Lower lobe of right lung (tissue), 2 donors: ENCODE measurements at places on chromosomes 16 and 17. TPM values are rescaled to one million over a fixed set of nuclear protein-coding genes. Genes with fewer than 3 reads are reported as not detected.

Gene ARHGDIG
- total RNA-seq = not detected

DNA sequence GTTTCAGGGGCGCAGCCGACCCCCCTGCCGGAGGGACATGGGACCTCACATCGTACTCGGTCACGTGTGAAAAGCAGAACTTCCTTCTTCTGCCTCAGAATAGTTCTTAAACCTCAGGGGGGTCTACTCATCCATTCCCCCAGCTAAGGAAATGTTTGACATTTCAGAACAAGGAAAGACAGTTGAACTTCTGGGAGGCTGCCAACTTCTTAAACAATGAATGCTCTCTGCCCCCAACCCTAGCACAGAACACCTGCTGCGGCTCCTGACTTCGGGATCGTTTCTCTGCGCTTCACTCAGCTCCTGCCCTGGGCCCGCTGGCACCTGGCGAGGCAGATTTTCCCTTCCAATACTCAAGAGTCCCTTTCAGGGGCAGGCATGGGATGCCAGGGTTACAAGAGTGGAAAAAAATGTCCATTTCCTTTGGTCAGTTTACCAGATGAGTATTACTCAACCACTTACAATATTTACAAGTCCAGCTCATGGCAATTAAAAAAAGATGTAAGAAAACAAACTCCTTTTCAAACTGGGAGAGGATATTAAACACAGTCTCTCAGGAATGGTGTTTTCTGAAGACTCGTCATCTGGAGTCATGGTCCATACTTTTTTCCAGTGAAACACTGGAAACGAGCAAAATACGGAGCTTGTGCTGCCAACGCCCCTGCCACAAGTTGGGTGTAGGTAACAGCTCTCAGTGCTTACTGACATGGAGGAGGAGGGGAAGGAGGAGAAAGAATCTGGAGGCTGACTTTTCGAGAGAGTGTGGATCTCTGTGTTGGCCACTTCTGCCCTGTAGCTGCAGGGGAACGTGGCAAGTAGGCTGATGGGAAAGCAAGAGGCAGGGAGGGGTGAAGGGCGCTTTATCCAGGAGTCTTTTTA lies 235.7 kb downstream of the NTN1 start:
- no peaks in the 10 kb centered on the region for H3K27me3 ChIP-seq
- DNase-seq = no peak
- H3K4me1 ChIP-seq = peaks cover 14% of the 10 kb centered on the region
- no peaks in the 10 kb centered on the region for H3K36me3 ChIP-seq
- no peak overlapping the region for H3K4me3 ChIP-seq

DNA sequence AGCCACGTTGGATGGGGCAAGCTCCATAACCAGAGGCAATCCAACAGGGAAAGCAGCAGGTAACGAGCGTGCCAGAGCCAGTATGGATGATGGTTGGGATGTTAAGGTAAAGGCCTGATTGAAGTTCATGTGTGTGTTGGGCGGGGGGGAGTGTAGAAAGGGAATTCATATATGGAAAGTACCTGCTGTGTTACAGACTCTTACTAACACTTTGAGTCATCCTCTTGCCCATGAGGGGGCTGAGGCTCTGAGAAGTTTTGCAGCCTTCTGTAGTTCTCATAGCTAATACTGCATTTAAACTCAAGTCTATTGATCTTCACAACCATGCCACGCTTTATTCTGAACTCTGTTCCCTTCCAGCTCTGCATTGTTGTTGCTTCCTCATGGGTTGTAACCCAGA lies 28.5 kb downstream of the SYCE1L start:
- no peak for DNase-seq
- H3K4me1 ChIP-seq = no peaks in the 10 kb centered on the region
- peaks cover 4% of the 10 kb centered on the region for H3K27me3 ChIP-seq
- H3K36me3 ChIP-seq = no peaks in the 10 kb centered on the region
- no peak overlapping the region for H3K4me3 ChIP-seq
- H3K27ac ChIP-seq = no peak overlapping the region

GRCh38 chr17:2692781-2693135 lies 18.8 kb downstream of the CLUH start:
- no peak overlapping the region for H3K4me3 ChIP-seq
- no peak overlapping the region for H3K27ac ChIP-seq
- H3K27me3 ChIP-seq = no peaks in the 10 kb centered on the region

DNA sequence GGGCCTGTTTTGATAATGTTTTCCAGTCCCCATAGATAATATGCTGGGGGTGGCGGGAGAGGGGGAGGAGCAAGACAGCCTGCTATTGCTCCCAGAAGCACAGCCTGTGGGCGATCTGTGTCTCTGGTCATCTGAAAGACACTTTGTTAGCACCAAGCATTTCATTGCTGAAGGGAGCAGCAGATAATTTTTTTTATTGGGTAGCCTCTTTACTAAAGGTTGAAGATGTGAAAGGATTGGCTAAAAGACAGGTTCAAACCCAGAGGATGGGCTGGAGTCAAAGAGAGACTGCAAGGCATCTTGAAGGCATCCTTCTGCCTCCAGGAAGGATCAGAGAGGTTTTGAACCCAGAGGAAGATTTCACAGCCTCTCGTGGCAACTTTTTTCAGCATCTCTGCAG lies 60.6 kb downstream of the C17orf67 start:
- no peak overlapping the region for H3K4me3 ChIP-seq
- no peaks in the 10 kb centered on the region for H3K4me1 ChIP-seq
- H3K36me3 ChIP-seq = no peaks in the 10 kb centered on the region
- H3K27ac ChIP-seq = no peak overlapping the region

Gene CACNG3
- total RNA-seq = not detected

Gene CCL15
- total RNA-seq = 0.50 TPM

DNA sequence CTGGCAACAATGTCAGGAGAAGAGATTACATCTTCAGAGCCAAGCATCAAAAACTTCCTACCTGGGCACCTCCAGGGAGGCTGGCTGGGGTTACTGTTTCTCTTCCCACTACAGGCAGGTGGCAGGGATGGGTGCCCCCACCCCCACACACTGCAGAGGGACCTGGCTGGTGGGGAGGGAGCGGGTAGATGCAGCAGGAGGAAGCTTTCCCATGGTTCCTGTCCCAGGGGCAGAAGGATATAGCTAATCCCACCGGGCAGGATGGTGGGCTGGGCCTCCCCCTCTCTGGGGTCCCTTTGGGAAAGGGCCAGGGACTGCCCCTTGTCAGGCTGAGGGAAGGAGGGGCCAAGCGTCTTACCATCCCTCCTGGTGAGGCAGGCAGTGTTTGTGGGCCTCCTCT lies 16.7 kb upstream of the MTMR4 start:
- peaks cover 35% of the 10 kb centered on the region for H3K4me1 ChIP-seq
- peak overlapping the region; percentile 61 for H3K4me3 ChIP-seq
- peak overlapping the region; percentile 67 for H3K27ac ChIP-seq
- no peak for DNase-seq
- no peaks in the 10 kb centered on the region for H3K27me3 ChIP-seq

DNA sequence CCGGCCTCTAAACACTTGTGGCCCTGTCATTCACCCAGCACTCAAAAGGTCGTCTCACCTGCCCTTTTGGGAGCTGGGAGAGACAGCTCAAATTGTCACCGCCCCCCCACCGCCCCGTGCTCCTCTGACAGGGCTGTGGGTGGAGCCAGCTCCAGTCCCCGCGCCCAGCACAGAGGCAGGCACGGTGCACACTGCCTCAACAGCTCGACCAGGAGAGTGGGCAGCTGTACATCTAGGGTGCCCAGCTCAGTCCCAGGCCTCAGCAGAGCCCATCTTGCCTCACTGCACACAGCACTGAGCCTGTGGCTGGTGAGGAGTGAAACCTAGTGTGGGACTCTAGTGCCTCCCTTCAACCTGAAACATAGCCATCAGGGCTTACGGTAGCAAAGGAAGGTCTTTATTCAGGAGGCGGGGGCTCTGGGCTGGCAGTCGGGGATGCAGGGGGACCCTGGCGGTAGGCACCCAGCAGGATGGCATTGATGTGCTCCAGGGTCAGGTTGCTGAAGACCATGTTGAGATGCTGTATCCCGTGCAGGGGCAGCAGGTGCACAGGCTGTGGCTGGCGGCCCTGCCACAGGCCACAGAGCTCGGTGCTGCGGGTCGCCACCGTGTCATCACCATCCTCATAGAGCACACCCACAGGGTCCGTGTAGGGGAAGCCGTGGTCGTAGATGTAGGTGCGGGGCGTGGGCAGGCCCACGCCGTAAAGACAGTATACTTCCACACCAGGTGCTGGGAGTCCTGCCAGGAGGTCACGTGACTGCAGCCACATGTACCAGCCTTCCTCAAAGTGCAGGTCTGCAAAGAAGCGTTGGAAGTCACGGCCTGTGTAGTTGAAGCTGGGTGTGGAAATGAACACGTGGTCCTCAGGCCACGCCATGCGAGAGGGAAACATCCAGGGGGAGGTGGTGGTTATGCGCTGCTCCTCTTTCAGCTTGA lies 3.1 kb upstream of the PSMB10 start:
- no peak overlapping the region for H3K27ac ChIP-seq
- peaks cover 32% of the 10 kb centered on the region for H3K4me1 ChIP-seq
- no peak overlapping the region for H3K4me3 ChIP-seq
- no peaks in the 10 kb centered on the region for H3K27me3 ChIP-seq
- H3K36me3 ChIP-seq = peaks cover 54% of the 10 kb centered on the region

Gene CCR7
- 2.2 TPM for total RNA-seq

Gene OR2C1
- not detected for total RNA-seq

GRCh38 chr16:50061326-50061725 lies 4.4 kb upstream of the HEATR3 start:
- H3K4me1 ChIP-seq = no peaks in the 10 kb centered on the region
- no peak for DNase-seq
- no peak overlapping the region for H3K4me3 ChIP-seq
- no peaks in the 10 kb centered on the region for H3K36me3 ChIP-seq
- H3K27ac ChIP-seq = no peak overlapping the region

Gene LITAF
- total RNA-seq = 281 TPM

- H3K4me1 ChIP-seq = peaks cover 7% of the 10 kb centered on the region
- peaks cover 94% of the 10 kb centered on the region for H3K36me3 ChIP-seq
- no peak overlapping the region for H3K4me3 ChIP-seq
These were observed 8.7 kb downstream of the ZNF276 start for GRCh38 chr16:89729863-89730593.

DNA sequence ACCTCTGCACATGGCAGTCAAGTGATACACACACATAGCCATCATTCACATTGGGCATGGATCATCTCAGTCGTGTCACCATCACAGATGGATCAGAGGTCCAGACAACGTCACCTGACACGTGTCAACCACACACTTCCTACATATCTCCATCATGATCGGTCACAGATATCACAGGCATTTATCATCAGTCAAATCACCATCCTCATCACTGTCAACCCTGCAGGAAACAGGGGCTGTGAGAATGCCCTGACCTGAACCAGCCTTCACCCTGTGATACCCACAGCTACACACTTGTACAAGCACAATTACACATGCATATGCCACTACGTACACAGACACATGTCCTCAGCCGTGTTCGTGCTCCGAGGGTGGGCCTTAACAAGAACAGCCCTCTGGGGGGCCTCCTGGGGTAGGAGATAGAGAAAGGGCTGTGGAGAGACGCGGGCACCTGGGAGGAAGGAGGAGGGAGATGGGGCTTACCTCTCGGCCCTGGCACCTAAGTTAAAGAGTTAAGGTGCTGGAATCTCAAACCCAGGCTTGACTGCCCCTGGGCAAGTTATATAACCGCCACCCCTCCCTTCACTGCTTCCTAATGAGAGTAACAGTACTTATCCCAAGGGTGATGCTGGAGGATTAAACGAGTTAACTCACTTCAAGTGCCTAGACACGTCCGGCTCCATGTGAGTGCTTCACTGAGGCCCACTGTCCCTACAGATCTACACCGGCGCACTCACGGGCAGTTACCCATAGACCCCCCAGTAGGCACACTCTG lies 1.1 kb downstream of the SLC12A4 start:
- peak overlapping the region; percentile 94 for H3K4me3 ChIP-seq
- H3K36me3 ChIP-seq = peaks cover 12% of the 10 kb centered on the region
- peak overlapping the region; percentile 99 for H3K27ac ChIP-seq
- peaks cover 58% of the 10 kb centered on the region for H3K4me1 ChIP-seq
- no peak for DNase-seq

- DNase-seq = no peak
- no peaks in the 10 kb centered on the region for H3K27me3 ChIP-seq
- H3K27ac ChIP-seq = no peak overlapping the region
- H3K4me3 ChIP-seq = no peak overlapping the region
These were observed 50.6 kb downstream of the SNX20 start for GRCh38 chr16:50630394-50631020.

Gene YPEL2
- total RNA-seq = 22.9 TPM

- H3K27ac ChIP-seq = no peak overlapping the region
- H3K36me3 ChIP-seq = peaks cover 9% of the 10 kb centered on the region
- peaks cover 10% of the 10 kb centered on the region for H3K4me1 ChIP-seq
- H3K27me3 ChIP-seq = no peaks in the 10 kb centered on the region
- no peak overlapping the region for H3K4me3 ChIP-seq
- peak; percentile 81 for DNase-seq
These were observed 24.2 kb downstream of the B9D1 start for GRCh38 chr17:19338031-19338990.

- peaks cover 79% of the 10 kb centered on the region for H3K36me3 ChIP-seq
- peaks cover 69% of the 10 kb centered on the region for H3K4me1 ChIP-seq
- no peak overlapping the region for H3K27ac ChIP-seq
- peak; percentile 40 for DNase-seq
- no peaks in the 10 kb centered on the region for H3K27me3 ChIP-seq
These were observed 15.0 kb downstream of the SLC16A3 start for GRCh38 chr17:82243648-82244412.

Gene KCNH4
- 0.09 TPM for total RNA-seq

Gene ARL5C
- total RNA-seq = not detected

GRCh38 chr17:48873209-48873608 lies 19.4 kb upstream of the ATP5MC1 start:
- H3K27me3 ChIP-seq = no peaks in the 10 kb centered on the region
- no peaks in the 10 kb centered on the region for H3K36me3 ChIP-seq
- H3K4me1 ChIP-seq = peaks cover 31% of the 10 kb centered on the region
- no peak for DNase-seq
- no peak overlapping the region for H3K4me3 ChIP-seq
- H3K27ac ChIP-seq = peak overlapping the region; percentile 51

DNA sequence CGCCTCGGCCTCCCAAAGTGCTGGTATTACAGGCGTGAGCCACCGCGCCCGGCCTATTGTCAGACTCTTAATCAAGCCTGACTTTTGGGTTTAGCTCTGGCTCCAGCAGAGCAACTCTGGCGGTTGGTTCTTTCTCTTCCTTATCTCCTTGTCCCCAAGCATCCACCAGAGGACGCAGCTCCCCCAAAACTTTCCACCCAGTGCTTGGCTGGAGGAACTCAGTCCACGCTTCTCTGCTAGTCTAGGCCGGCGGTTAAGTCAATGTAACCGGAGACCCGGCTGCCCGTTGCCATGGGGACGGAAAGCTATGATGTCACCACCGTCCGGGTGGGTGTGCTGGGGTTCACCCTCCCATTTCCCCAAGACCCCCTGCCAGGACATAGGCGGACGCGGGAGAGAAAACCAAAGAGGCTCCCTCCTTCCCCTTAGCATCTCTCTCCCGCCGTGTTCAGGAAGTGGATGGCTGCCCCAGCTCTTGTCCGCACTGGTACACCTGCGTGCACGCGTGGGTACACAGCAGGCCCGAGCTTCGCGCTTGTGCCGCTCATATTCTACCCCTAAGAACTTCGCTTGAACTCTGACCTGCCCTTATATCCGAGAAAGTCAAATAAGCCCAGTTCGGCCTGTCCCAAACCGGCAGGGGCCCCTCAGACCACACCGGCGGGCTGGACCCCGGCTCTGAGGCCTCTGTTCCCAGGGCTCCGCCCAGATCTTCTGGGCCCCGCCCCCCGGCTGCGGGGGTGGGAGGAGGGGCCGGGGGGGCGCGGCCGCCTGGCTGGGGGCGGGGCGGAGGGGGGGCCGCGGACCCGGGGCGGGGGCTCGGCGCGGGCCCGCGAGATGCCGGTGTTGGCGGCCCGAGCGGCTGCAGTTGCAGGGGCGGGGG lies at the start of gene RND2:
TSS of gene RND2 (plus strand) at position 825 of the 883 bp plus-strand sequence. CDS start 117 bp downstream, outside the sequence.
- peak within 1 kb of the TSS; percentile 73 for H3K27ac ChIP-seq
- H3K36me3 ChIP-seq = no peaks in the 10 kb centered on the region
- H3K27me3 ChIP-seq = no peaks in the 10 kb centered on the region
- H3K4me3 ChIP-seq = peak within 1 kb of the TSS; percentile 70
- H3K4me1 ChIP-seq = peaks cover 31% of the 10 kb centered on the region
- peak; percentile 89 for DNase-seq
